Left lung (tissue), 14 donors: ENCODE measurements at places on chromosomes 11 and 22. TPM values are rescaled to one million over a fixed set of nuclear protein-coding genes. Genes with fewer than 3 reads are reported as not detected.
A peak's percentile ranks its signal among the peaks of the same experiment; 100 is the strongest.

DNA sequence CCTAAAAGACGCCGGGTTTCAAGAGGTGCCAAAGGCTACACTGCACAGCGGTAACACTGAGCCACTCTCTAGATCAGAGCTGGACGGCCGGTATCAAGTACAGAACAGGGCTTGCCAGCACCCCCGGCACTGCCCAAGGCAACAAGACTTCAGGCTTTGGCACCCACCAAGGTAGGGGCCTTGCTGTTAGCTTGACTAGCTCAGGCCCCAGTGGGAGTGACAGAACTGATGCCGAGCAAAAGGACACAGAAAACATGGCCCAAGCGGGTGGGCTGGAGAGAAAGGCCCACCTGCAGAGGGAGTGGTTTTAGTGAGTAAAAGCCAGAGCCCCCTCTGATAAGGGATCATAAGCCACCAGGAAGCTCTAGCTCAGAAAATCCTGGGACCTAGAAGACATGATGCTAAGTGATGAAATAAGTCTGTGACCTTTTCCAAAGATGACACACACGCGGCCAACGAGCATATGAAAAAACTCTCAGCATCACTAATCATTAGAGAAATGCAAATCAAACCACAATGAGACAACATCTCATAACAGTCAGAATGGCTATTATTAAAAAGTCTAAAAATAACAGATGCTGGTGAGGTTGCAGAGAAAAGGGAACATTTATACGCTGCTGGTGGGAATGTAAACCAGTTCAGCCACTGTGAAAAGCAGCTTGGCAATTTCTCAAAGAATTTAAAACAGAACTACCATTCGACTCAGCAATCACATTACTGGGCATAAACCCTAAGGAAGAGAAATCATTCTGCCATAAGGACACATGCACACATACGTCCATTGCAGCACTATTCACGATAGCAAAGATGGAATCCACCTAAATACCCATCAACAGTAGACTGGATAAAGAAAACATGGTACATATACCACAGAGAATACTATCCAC, 12.9 kb downstream of the EHD1 start:
- H3K27me3 ChIP-seq = no peaks in the 10 kb centered on the region
- DNase-seq = no peak
- peaks cover 100% of the 10 kb centered on the region for H3K4me1 ChIP-seq
- H3K36me3 ChIP-seq = no peaks in the 10 kb centered on the region
- H3K27ac ChIP-seq = peak overlapping the region; percentile 92
- no peak overlapping the region for H3K4me3 ChIP-seq

DNA sequence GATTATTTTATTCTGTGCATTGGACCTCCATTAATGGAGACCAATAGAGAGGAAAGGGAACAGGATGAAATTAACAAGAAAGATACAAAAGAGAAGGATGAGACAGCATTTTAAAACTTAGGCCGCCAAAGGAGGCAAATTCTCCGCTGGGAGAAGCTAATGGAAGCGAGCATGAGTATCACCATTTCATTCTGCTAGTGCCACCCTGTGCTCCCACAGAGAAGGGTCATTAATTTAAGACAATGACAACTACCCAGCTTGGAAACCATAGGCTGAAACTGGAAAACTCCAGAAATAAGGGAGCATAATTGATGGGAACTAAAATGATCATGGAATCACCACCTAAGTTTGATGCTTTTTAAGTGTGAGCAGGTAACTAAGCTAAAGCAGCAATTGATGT, 69.2 kb downstream of the SLC36A4 start:
- no peaks in the 10 kb centered on the region for H3K36me3 ChIP-seq
- no peaks in the 10 kb centered on the region for H3K4me1 ChIP-seq
- H3K4me3 ChIP-seq = no peak overlapping the region
- no peak overlapping the region for H3K27ac ChIP-seq

- H3K27ac ChIP-seq = no peak overlapping the region
- H3K4me3 ChIP-seq = no peak overlapping the region
- no peaks in the 10 kb centered on the region for H3K36me3 ChIP-seq
- no peaks in the 10 kb centered on the region for H3K27me3 ChIP-seq
- peaks cover 3% of the 10 kb centered on the region for H3K4me1 ChIP-seq
Measured at GRCh38 chr22:48496987-48497650, 1330.6 kb downstream of the BRD1 start.

GRCh38 chr11:1771700-1772099, 8.0 kb upstream of the CTSD start:
- no peak overlapping the region for H3K4me3 ChIP-seq
- H3K36me3 ChIP-seq = no peaks in the 10 kb centered on the region
- peak; percentile 78 for DNase-seq
- H3K27ac ChIP-seq = peak overlapping the region; percentile 67
- no peaks in the 10 kb centered on the region for H3K27me3 ChIP-seq

DNA sequence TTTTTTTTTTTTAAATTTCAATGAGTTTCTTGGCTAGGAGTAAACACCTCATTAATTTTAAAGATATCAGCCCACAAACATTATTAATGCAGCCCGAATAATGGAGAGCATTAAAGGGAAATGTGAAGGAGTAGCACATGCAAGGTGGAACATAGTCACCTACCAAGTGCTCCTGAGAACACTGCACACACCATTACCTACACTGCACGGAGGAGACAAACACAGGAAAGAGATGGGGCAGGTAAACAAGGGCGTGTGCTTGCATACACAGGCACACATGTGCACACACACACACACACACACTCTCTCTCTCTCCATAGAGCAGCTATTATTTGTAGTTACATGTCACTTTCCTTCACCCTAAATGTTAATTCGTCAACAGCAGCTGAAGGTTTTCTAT, 30.2 kb downstream of the HTR3B start:
- no peak for DNase-seq
- no peaks in the 10 kb centered on the region for H3K27me3 ChIP-seq
- H3K27ac ChIP-seq = no peak overlapping the region
- H3K4me1 ChIP-seq = no peaks in the 10 kb centered on the region
- no peak overlapping the region for H3K4me3 ChIP-seq

The PLA2G6 gene
- 30.9 TPM for total RNA-seq

The NXF1 gene
- 67.8 TPM for total RNA-seq

DNA sequence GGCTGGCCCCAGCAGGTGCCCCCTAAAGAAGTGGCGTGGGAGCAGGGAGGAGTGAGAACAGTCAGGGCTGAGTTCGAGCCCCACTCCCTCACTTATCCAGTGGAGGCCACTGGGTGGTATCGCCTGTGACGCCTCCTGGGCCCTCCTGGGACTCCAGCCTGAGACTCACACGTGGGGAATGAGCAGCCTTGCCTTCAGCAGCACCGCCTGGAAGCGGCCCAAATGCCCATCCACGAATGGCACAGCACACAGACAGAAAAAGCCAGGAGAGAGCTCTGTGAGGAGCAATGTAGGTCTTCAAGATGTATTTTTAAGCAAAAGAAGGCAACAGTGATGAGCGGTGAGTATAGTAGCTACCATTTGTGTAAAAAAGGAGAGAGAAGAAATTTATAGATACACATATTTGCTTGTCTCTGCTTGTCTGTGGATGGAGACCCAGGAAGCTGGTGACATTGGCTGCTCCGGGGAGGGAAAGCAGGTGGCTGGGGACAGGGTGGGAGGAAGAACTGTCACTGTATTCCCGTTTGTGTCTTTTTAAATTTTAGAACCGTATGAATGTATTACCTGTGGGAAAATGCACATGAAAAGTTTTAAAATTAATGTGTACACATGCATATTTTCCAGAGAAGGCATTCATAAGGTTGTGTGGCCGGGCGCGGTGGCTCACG, 13.2 kb downstream of the KCNJ4 start:
- no peak for DNase-seq
- no peaks in the 10 kb centered on the region for H3K27me3 ChIP-seq
- H3K4me1 ChIP-seq = no peaks in the 10 kb centered on the region
- H3K27ac ChIP-seq = no peak overlapping the region
- H3K36me3 ChIP-seq = no peaks in the 10 kb centered on the region

The TRIM29 gene
- 5.4 TPM for total RNA-seq

DNA sequence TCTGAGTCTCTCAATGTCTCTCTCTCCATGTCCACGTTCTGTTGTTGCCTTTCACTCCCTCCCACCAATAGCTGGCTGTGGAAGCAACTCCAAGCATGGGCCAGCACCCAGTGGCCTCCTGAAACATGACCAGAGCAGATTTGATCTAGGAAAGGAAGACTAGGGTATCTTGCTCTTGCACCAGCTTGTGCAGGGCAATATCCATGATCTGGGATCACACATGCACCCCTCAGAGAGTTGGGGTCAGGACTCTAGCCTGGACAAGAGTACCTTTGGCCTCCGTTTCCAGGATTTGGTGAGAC, 34.5 kb upstream of the RIC3 start:
- H3K27me3 ChIP-seq = peaks cover 34% of the 10 kb centered on the region
- DNase-seq = no peak
- H3K36me3 ChIP-seq = no peaks in the 10 kb centered on the region
- H3K27ac ChIP-seq = no peak overlapping the region
- H3K4me3 ChIP-seq = no peak overlapping the region
- peaks cover 26% of the 10 kb centered on the region for H3K4me1 ChIP-seq

The GPR152 gene
- total RNA-seq = not detected

The TEX54 gene
- total RNA-seq = not detected

- H3K36me3 ChIP-seq = no peaks in the 10 kb centered on the region
- H3K4me1 ChIP-seq = peaks cover 19% of the 10 kb centered on the region
- H3K27me3 ChIP-seq = no peaks in the 10 kb centered on the region
- no peak overlapping the region for H3K4me3 ChIP-seq
- H3K27ac ChIP-seq = no peak overlapping the region
Measured at GRCh38 chr11:93536101-93536861, 6.9 kb downstream of the SMCO4 start.

The RIMBP3B gene
- total RNA-seq = 0.10 TPM

- peaks cover 39% of the 10 kb centered on the region for H3K4me1 ChIP-seq
- no peaks in the 10 kb centered on the region for H3K27me3 ChIP-seq
- H3K4me3 ChIP-seq = peak overlapping the region; percentile 11
- peaks cover 42% of the 10 kb centered on the region for H3K36me3 ChIP-seq
- DNase-seq = no peak
Measured at GRCh38 chr11:122779047-122779629, 59.2 kb upstream of the CRTAM start.

DNA sequence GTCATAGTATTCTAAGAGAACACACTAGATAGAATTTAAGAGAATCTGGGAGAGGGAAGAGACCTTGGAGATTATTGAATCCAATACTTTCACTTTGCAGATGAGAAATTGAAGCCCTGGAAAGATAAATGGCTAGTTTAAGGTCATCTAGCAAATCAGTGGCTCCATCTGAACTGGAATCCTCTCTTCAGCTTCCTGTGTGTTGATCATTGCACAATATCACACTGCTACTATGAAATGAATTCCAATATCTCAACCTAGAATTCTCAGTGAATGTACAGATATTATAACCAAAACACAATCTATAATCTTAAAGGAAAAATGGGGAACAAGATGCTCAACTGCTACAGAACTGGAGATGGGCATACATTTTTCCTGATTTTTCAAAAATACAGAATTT, 44.1 kb downstream of the DCUN1D5 start:
- H3K27me3 ChIP-seq = no peaks in the 10 kb centered on the region
- no peaks in the 10 kb centered on the region for H3K36me3 ChIP-seq
- H3K27ac ChIP-seq = no peak overlapping the region
- H3K4me1 ChIP-seq = no peaks in the 10 kb centered on the region
- DNase-seq = no peak

DNA sequence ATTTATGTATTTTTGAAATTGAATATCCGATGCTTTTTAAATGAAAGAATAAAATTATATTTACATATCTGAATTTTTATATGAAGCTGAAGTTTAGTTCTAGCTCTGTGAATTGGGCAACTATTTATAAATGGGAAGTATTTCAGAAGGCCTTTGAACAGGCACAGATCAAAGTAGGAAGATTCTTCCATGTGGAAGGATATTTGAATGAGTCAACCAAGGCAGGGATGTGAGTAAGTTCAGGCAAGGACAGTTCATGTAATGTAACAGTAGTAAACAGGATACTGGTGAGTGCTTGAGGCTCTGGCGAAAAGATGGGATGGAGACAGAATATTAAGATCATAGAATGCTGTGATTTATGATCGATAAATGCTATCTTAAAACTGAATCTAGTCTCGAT, 417.8 kb upstream of the CCDC179 start:
- no peaks in the 10 kb centered on the region for H3K4me1 ChIP-seq
- no peak for DNase-seq
- no peaks in the 10 kb centered on the region for H3K27me3 ChIP-seq
- H3K4me3 ChIP-seq = no peak overlapping the region
- no peak overlapping the region for H3K27ac ChIP-seq
